Activated CD4-positive, alpha-beta memory T cell treated with anti-CD3 and anti-CD28 coated beads, Interleukin-2, amount 10 ng/mL, durations not matched to agents 7 days and 5 days (primary cell): ENCODE measurements at places on chromosomes 6 and 20.

DNA sequence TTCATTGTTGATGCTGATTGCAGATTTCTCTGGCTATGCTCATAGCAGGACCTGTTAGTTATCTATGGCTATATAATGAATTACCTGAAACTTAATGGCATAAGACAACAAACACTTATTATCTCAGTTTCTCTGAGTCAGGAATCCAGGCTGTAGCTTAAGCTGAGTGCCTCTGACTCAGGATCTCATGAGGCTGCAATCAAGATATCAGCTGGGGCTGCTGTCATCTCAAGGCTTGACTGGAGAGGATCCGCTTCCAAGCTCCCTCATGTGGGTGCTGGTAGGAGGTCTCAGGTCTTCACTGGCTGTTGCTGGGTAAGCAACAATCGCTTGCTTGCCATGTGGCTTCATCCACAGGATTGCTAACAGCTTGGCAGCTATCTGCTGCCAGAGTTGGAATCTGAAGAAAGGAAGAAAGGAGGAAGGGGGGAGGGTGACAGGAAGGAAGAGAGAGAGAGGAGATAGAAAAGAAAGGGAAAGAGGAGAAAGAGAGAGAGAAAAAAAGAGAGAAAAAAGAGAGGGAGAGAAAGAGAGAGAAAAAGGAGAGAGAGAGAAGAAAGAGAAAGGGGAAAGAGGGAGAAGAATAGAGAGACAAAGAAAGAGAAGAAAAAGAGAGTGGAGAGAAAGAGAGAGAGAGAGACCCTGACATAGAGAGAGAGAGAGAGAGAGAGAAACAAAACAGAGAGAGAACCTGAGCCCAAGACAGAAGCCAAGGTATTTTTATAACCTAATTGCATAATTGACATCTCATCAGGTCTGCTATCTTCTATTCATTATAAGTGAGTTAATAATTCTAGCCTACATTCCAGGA, 579.0 kb upstream of the BTBD3 start:
- DNase-seq, result no peak

- no peak for DNase-seq
Measured at GRCh38 chr20:34705008-34705396, 858 bp downstream of the TP53INP2 start.

DNA sequence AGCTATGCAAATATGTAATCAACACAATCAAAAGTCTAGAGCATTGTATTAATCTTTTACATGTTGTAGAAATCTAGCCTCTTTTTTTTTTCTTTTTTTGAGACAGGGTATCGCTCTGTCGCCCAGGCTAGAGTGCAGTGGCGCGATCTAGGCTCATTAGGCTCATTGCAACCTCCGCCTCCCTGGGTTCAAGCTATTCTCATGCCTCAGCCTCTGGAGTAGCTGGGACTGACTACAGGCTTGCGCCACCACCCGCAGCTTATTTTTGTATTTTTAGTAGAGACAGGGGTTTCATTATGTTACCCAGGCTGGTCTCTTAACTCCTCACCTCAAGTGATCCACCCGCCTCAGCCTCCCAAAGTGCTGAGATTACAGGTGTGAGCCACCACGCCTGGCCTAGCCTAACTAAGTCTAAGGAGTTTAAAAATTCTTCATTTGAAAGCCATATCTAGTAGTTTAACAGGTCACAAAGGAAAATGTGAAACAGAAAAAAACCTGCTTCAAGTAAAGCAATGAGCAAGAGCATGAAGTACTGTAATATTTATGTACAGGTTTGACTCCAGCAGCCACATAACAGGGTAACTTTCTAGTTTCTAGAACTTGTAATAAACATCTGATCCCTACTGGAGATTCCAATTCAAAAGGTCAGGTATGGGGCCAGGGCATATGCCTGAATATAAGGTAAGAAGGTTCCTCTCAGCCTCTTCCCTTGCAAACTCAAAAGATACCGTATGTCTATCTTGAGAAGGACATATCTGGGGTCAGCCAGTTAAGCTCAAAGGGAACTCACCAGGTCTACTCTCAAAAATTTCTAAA, 4.4 kb downstream of the CPNE1 start:
- DNase-seq, result no peak

- no peak for DNase-seq
Measured at GRCh38 chr6:116557893-116558292, 4.3 kb downstream of the CALHM4 start.

- DNase-seq, result no peak
Measured at GRCh38 chr6:50966532-50966931, 147.9 kb downstream of the TFAP2B start.
